Stimulated activated CD4-positive, alpha-beta T cell treated with anti-CD3 and anti-CD28 coated beads, Interleukin-1b, Interleukin-23, amount 100 ng/mL, for 1 hour (primary cell): ENCODE measurements at places on chromosomes 13 and 19.

DNA sequence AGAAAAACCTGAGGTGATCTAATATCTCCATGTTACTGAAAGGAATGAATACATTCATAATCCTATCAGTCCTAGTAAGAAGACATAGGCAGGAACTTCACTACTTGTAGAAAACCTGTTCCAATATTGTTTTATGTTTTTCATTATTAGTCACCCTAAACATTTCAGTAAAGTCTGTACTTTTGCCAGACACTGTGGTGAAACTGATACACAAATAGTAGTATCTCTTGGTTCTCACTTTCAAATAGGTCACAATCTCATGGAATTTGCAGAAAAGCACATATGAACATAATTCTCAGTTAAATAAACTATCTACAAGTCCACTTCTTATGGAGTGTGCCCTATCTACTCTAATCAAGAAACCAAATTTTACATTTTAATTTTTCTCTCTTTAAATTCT, 88.3 kb upstream of the PCDH9 start:
- DNase-seq = no peak

DNA sequence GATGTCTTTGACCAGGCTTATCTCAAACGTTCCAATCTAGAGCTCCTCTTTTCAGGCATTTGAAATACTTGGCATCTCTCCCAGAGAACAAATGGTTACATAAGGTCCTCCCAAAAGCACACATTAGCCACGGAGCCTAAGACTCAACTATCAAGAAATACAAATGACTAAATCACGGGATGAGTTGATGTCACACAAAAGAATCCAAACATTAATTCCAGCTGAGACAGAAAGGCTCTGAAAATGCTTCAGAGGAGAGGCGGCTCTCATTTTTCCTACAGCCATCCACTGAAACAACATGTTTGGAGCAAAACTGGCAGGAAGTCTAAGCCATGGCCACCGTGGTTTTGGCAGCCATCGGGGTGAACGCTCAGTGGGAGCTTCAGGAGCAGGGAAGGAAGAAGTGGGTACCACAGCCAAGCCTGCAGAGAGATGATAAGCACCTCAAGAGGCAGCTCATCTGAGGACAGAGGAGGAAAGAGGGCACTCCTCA, 122.5 kb downstream of the STK24 start:
- DNase-seq = no peak

- DNase-seq = no peak
Observed at GRCh38 chr19:8655340-8655709, 24.9 kb downstream of the NFILZ start.

- no peak for DNase-seq
Observed at GRCh38 chr19:7860714-7861618, 13.2 kb downstream of the PRR36 start.

- no peak for DNase-seq
Observed at GRCh38 chr13:93235258-93236015, 8.8 kb downstream of the GPC6 start.

GRCh38 chr19:34493649-34494044, 12.1 kb downstream of the WTIP start:
- no peak for DNase-seq

GRCh38 chr13:83536153-83536552, 346.1 kb downstream of the SLITRK1 start:
- DNase-seq = no peak

DNA sequence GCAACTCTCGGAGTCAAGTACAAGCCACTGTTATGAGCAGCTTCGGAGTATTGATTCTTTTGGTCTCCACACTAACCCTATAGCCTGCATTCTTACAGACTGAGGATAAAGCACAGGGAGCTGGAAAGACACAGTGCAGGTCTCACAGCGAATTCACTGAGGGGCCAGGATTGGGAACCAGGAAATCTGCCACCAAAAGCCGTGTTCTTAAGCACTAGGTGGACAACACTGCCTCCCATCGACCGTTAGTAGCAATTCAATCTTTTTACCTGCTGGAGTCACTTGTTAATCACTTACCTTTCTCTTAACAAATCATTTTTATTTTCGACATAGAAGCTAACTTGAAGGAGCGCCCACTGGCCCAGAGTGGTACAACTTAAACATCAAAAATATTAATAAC, 6.3 kb downstream of the PMIS2 start:
- DNase-seq = no peak

- DNase-seq = no peak
Observed at GRCh38 chr13:20105161-20105689, 55.6 kb downstream of the GJA3 start.

- DNase-seq = no peak
Observed at GRCh38 chr13:40563350-40564125, 102.9 kb downstream of the FOXO1 start.

- DNase-seq = no peak
Observed at GRCh38 chr19:16429066-16429758, 42.6 kb downstream of the EPS15L1 start.

- peak; percentile 47 for DNase-seq
Observed at GRCh38 chr19:48110350-48110966, at the start of gene PLA2G4C. TSS of gene PLA2G4C (minus strand) at chr19:48110817. CDS start at chr19:48106529, 4,288 bp downstream.

- no peak for DNase-seq
Observed at GRCh38 chr19:57192077-57192420, 749 bp downstream of the ZNF264 start.

DNA sequence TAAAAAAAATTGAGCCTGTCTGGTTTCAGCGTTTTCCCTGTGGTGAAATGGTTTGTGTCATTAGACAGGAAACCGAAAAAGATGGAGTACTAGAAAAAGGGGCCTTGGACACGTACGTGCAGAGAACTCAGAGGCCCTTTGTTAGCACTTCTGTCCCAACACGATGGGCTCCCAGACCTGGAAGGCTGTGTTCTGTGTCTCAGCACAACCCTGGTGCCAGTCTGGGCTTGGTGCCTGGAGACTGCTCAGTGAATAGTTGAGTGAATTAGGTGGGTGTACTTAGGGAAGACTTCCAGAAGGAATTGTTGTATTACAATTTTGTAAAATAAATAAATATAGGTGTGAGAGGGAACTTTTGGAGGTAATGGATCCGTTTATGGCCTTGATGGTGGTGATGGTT, 8.7 kb downstream of the ZNF71 start:
- DNase-seq = no peak
